Heart right ventricle (tissue), 16 donors: ENCODE measurements at places on chromosomes 13 and 19. TPM values are rescaled to one million over a fixed set of nuclear protein-coding genes. Genes with fewer than 3 reads are reported as not detected.

- H3K4me1 ChIP-seq: no peaks in the 10 kb centered on the region
- DNase-seq: no peak
- H3K27me3 ChIP-seq: peaks cover 9% of the 10 kb centered on the region
Measured at GRCh38 chr19:18093439-18094161, 4.0 kb upstream of the MAST3 start.

- peaks cover 66% of the 10 kb centered on the region for H3K36me3 ChIP-seq
- H3K27ac ChIP-seq: no peak overlapping the region
- H3K4me3 ChIP-seq: no peak overlapping the region
Measured at GRCh38 chr19:17255150-17255621, 9.4 kb downstream of the USHBP1 start.

DNA sequence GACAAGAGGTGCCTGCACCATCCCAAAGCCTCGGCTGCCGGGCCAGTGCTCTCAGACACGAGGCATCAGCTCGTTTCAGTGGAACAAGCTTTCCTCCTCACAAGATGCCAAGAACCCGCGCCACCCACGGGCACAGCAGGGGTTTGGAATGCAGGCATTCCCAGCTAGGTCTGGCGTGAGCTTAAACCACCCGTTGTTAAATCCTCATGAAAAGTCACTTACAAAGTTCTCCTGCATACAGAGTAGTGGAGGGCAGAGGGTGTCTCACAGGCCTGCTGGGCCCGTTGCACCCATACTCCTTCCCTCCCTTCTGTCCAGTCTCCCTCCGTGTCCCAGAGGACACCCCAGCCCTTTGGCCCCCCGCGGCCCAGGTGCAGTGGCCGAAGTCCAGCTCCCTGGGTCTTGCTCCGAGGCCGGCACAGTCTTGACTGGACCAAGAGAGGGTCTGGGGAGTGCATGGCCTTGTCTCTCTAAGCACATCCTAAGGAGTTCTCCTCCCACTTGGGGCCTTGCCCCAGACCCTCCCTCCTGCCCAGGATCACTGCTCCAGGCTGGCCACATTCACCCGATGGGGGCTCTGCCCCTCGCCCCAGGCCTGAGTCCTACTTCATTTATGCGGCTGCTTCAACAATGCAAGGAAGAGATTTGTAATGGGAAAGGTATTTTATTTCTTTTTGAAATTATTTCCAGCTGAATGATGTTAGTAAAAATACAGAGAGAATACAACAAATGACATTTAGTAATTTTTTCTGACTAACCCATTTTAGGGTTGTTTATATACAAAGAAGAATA lies 35.2 kb upstream of the GRTP1 start:
- no peaks in the 10 kb centered on the region for H3K36me3 ChIP-seq
- H3K4me1 ChIP-seq: peaks cover 35% of the 10 kb centered on the region
- H3K27me3 ChIP-seq: peaks cover 11% of the 10 kb centered on the region
- DNase-seq: no peak
- no peak overlapping the region for H3K27ac ChIP-seq

SLC25A42 gene
- total RNA-seq: 20.7 TPM
